ENCODE measurements at places on chromosomes 2 and 18.

- no peak for DNase-seq
These were observed 65.3 kb downstream of the WDPCP start for GRCh38 chr2:63522950-63523349.

GRCh38 chr2:43020990-43021669 is 205.3 kb downstream of the ZFP36L2 start:
- no peak for DNase-seq

- no peak for DNase-seq
These were observed 58.5 kb downstream of the HS1BP3 start for GRCh38 chr2:20592106-20593071.

GRCh38 chr2:131103165-131103564 is 2.0 kb upstream of the PLEKHB2 start:
- no peak for DNase-seq

DNA sequence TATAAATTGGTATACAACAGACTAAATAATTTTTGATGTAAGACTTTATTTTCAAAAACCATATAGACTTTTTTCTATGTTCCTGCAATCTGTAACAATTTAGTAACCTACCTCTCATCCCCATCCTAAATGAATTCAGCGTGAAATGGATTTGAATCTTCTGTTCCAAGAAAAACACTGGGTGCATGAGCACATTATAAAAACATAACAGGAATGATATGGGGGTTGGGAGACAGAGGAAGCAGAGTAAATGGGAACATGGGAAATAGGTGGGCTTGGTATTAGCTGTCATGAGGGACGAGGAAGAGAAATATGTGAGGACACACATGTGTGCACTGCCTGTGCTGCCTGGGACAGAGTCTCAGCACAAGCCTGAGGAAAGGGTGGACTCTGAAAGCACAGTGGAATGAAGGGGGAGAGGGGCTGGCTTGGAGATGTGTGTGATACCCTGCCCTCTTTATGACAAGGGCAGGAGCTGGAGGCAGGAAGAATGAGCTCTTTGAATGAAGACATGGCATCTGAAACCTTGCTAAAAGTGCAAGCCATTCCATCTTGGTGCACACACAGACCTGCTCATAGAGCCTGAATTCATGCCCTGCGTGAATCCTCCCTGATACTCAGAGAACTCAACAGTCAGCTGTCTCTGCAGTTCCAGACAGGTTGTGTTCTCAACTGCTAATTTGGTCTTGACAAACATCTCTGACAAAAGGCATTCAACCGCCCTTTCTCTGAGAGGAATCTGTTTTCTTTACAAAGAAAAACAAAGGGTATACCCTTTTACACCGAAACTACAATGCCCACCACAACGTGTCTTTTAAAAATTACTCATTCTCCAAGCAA is 66.6 kb downstream of the EPB41L3 start:
- peak; percentile 5 for DNase-seq

GRCh38 chr2:72605836-72606442 is 219.9 kb downstream of the EXOC6B start:
- no peak for DNase-seq

GRCh38 chr2:112881217-112881985 is 29.6 kb upstream of the IL37 start:
- peak; percentile 81 for DNase-seq

DNA sequence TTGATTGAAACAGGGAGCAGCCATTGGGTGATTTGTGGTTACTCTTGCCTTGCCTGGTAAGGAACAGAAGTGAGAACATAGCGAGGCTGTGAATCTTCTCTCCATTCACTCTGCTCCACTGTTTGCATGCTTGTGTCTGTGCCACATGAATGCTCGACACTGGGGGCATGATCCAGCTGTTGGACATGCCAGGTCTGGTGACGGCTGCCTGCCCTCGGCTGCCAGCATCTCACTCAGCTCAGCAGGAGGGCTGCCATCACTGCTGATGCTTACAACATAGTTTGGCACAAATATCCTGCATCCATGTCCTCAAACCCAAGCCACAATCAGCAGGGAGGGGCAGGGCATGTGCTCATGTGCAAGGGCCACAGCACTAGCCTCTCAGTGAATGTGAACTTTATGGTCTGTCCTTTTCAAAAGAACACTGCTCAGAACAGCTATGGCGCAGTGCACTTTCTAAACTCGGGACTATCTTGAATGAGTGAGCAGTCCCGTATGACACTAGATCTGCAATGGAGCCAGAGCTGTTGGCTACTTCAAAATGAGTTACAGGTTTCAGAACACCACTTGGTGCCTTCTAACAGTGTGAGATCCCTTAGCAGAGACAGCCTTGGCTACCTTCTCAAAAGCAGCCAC is 126.3 kb downstream of the NRP2 start:
- no peak for DNase-seq

GRCh38 chr2:175431101-175431946 is 249.8 kb upstream of the ATP5MC3 start:
- no peak for DNase-seq

GRCh38 chr18:55096263-55096951 is 137.1 kb upstream of the CCDC68 start:
- no peak for DNase-seq

- DNase-seq, result no peak
These were observed 501.6 kb upstream of the GYPC start for GRCh38 chr2:126154256-126154785.

DNA sequence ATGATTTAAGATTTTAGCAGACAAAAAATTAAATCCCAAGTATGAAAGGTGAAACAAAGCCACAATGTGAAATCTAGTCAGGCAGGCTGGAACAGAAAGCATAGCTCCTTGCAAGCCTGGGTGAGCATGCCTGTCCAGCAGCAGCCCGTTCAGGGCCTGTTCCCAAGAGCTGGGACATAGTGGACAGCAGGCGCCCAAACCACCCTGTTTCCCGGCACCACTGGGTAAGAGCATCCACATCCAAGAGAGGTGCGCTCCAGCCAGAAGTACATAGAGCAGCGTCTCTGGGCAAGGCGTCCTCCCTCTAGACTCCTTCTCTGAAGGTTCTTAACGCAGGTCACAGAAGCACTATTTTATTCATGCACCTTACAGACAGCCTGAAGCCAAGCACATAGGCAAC is 80.8 kb downstream of the DNER start:
- DNase-seq, result no peak

GRCh38 chr18:12010187-12010802 is 29.0 kb downstream of the IMPA2 start:
- no peak for DNase-seq

DNA sequence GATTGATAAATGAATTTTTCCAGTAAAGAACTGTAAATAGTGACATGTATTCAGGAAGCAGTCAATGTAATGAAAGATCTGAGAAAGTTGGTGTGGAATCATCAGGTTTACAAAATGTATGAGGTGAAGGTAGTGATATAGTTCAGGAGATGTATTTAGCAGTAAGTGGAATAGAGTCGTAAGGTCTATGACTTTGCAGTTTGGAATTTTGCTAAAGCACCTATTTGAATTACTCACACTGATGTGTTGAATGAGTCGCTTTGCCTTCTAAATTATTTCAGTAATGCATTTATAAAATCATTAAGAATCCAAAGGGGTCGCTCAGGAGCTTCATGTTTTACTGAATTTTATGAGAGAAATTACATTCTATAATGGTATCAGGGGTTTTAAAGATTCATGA is 713.7 kb downstream of the DSC3 start:
- no peak for DNase-seq

DNA sequence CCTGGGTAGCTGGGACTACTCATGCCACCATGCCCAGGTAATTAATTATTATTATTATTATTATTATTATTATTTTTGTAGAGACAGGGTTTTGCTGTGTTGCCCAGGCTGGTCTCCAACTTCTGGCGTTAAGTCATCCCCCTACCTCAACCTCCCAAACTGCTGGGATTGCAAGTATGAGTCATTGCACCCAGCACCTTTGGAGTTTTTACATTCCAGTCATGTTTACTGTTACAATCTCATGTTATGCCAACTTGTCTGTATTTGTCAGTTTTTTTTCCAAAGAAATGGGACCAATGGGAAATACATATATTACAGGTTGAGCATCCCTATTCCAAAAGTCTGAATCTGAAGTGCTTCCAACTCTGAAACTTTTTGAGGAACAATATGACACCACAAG is 903.8 kb downstream of the SLC4A3 start:
- DNase-seq, result no peak

- no peak for DNase-seq
These were observed 55.7 kb downstream of the INO80C start for GRCh38 chr18:35441857-35442595.

GRCh38 chr2:226474131-226474530 is 325.5 kb downstream of the IRS1 start:
- DNase-seq, result no peak

- DNase-seq, result no peak
These were observed 112.1 kb downstream of the STRN start for GRCh38 chr2:36854241-36854640.

DNA sequence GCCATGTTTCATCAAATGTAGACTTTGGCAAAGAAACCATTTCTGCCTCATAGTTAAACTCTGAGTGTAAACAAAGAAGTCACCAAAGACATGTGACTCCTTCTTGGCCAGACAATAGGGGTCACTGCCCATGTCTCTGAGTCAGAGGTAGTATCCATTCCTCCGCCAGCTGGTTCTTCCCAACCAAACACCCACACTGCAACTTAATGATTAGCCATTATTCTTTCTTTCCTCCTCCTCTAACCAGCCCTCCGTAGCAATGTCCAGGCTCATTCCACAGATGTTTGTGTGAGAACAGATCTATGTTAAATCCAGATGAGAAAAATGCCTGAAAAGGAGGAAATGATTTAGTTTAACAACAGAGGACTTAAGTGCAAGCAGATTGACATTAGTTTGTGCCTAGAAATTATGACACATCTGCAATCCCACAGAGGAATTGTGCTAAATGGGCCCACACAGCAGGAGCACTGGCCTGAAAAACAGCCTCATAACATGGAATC is 127.9 kb upstream of the SH3BP4 start:
- peak; percentile 92 for DNase-seq

GRCh38 chr2:149080099-149080498 is 41.6 kb downstream of the LYPD6B start:
- DNase-seq, result no peak

- DNase-seq, result no peak
These were observed 23.1 kb downstream of the ID2 start for GRCh38 chr2:8704906-8705305.

GRCh38 chr2:52608030-52608429 is 1159.6 kb upstream of the CHAC2 start:
- no peak for DNase-seq

DNA sequence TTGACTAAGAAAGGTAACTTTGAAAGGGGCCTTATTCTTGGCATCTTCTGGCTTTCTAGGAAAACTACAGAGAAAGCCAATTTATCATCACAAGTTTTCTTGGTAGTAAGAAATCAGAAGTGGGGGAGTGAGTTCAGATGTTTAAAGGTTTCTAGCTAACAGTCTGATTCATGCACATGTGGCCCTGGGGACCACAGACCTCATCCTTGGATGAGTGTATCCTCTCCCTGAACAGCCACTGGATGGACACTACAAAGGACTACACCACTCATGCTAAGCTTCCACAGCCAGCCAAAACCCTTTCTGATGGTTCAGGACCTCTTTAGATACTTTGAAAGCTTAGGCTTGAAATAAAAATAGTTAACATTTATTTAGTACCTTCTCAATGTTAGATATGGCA is 218.3 kb upstream of the STK17B start:
- DNase-seq, result no peak

GRCh38 chr2:188645986-188646385 is 328.2 kb upstream of the COL3A1 start:
- DNase-seq, result no peak

GRCh38 chr2:237359894-237360780 is 53.8 kb downstream of the COL6A3 start:
- DNase-seq, result no peak

- no peak for DNase-seq
These were observed 42.6 kb upstream of the HPCAL1 start for GRCh38 chr2:10260130-10260529.

DNA sequence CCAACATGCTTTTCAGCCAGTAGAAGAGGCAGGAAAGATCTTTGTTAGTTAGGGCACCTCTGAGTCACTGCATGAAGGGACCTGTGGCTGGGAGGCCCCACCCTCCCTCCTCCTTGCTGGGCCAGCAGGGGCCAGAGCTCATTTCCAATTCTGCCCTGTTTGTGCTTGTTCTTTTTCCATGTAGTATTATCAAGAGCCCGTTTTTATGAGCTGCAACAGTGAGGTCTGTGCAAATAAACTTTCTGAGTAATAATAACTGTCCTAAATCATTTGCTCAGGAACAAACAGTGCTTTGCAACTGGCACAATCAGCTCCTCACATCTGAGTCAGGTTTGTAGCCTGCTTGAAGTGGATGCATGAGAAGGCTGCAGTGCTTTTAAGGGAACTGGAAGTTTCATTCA is 128.0 kb downstream of the ARL4C start:
- DNase-seq, result no peak

DNA sequence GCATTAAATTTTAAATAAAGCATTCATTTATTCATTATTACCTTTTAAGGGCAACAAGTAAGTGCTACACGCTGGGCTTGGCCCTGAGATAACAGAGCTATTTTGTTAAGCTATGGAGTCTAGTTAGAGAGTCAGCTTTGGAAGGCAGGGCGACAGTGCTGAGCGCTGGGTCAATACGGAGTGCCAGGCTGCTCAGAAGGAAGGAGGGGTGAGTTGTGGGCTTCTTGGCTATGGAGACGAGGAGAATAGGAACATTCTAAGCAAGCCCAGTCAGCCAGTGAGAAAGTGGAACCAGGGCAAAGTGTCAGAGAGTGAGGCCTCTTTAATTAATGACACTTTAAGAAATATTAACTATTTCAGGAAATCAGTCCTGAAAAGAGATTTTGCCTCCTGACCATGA is 288.4 kb downstream of the LRRTM1 start:
- no peak for DNase-seq

DNA sequence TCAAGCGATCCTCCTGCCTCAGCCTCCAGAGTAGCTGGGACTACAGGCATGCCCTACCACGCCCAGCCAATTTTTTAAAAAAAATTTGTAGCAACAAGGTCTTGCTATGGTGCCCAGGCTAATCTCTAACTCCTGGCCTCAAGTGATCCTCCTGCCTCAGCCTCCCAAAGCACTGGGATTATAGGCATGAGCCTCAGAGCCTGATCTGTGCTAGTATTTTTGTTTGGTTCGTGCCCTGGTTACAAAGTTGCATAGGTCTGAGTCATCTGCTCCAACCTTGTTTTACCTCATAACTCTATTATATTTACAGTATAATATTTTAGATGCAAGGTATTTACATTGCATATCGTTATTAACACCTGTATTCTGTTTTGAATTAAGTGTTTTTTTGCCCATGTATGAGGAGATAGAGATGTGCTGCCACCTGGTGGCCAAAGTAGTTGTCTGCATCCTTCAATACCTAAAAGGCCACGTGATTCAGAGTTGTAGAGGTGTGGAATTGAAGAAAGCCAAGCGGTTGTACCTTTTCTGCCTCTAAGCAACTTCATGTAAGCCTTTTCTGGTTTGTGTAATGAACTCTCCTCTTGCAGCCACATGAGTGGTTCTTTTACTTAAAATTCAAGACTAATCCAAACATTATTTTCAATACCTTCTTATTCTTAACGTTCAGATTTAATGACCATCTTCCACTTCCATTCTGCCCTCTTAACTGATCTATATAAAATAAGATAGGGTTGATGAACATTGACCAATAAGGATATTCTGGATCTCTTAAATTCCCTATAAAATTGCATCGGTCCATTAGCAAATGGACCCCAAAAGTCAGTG is 19.9 kb upstream of the CABYR start:
- DNase-seq, result no peak

GRCh38 chr2:224930124-224930523 is 112.1 kb downstream of the DOCK10 start:
- DNase-seq, result no peak
